ENCODE measurements at places on chromosomes 5 and 9.

DNA sequence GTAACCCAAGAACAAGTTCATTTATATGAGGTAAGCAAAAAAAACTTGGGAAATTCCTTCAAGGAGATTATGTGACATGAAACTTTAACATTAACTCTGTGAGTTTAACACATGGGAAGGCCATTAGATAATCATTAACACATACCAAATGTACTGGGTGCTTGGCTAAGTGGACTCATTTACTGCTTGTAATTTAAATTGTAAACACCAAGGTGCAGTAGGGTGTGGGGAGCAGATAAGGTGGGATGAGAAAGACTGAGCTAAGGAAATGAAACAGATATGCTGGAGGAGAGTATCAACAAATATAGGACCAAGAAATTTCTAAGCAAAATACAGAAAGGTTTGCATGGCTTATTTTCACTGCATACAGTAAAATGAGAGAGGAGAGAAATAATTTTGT is 2384.8 kb upstream of the ACO1 start:
- no peak for DNase-seq

DNA sequence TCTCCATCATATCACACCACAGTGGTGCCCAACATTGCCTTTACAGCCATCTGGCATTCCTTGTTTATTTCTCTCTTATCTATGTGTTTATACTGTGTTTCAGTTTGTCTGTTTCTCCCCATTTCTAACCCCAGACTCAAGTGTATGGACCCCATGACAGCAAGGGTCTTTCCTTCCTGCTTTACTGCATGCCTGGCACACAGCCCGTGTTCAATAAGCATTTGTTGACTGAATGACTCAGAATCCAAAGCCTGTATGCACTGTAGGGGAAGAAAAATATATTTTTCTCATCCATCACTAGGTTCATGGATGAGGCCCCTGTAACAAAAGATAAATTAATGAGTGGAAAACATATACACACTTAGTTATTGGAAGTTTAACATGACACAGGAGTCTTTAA is 190.8 kb upstream of the SEMA6A start:
- DNase-seq = no peak

DNA sequence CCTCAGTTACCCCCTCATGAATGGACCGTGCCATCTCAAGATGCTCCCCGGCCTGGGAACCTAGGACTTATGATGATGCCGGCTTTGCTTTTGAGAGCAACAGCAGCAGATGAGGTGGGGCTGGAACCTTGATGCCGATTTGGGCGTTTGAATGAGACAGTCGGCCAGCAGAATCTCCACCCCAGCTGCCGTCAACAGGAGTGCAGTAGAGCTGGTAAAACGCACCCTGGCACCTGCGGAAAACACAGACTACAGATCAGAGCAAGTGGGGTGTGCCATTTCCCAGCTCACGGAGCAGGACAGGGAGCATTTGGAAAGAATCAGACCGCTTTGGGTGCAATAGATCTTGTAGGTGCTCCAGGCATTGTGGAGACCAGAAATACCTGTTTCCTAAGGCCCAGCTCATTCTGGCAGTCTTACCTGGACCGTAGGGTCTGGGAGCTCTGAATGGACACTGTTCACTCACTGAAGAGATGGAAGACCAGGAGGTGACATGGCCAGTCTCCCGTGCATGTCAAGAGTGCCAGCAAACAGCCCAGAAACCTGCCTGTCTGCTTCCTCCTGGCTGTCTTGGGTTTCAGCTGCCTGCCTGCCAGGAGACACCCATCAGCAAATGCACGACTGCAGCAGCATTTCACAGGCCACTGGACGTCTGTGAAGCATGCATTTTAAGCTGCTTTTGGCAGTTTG is 317.7 kb upstream of the IRX4 start:
- no peak for DNase-seq

DNA sequence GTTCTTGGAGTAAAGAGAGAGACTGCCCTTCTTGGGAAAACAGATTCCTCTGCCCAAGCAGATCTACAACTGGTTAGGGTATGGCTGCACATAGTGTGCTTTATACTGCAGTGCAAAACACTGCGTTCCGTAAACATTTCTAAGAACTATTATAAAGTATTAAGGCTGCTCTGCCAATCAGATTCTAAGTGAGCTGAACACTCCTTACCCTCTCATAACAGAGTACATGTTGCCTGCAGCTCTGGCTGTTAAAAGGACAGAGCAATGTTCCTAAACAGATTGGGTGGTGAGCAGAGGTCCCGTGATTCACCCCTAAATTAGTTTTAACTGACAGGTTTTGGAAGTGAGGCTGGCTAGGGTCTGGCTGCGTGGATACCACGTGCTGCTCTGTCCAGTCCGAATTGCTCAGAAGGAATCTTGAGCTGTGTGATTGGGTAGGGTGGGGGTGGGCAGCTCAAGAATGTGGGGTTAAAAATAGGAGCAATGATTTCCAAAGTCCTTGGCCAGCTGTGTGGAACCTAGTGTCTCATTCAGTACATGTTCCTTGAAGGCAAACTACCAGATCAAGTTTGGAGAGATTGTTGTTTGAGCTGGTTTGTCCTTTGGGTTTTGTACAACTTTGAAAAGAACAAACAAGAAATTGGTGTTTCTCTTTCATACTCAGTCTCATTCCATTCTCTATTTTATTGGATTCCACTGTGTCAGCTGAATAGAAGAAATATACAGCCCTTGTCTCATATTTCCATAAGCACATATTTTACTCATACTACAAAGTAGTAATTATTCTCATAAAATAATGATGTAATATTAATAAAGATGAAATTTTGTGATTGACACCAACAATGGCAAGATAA is 497.6 kb upstream of the CD180 start:
- no peak for DNase-seq

- no peak for DNase-seq
These were observed 108.2 kb downstream of the UBE2R2 start for GRCh38 chr9:33924978-33925797.

GRCh38 chr5:143714629-143715028 is 97.3 kb upstream of the HMHB1 start:
- no peak for DNase-seq

- DNase-seq = no peak
These were observed 4.3 kb downstream of the FOXB2 start for GRCh38 chr9:77023726-77024125.

- no peak for DNase-seq
These were observed 127.3 kb upstream of the PIK3R1 start for GRCh38 chr5:68088302-68088701.

GRCh38 chr5:171127314-171127713 is 181.7 kb upstream of the TLX3 start:
- no peak for DNase-seq

GRCh38 chr9:19699756-19700155 is 89.1 kb downstream of the SLC24A2 start:
- no peak for DNase-seq

DNA sequence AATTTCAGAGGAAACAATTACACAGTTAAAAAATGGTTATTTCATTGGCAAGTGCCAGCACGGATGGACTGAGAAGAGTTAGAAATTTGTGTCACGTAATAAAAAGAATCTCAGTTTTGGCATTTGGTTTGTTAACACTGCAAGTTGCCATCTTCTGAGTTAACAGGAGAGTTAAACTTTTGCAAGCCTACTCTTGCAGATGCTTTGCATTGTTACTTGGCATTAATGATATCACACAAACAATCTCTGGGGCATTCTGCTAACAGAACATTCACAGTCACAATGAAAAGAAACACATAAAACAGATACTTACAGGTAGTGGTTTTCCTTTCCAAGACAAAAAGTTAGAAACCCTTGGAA is 647 bp downstream of the FREM1 start:
- DNase-seq = no peak

GRCh38 chr9:93261735-93262523 is 78.0 kb downstream of the WNK2 start:
- DNase-seq = no peak

DNA sequence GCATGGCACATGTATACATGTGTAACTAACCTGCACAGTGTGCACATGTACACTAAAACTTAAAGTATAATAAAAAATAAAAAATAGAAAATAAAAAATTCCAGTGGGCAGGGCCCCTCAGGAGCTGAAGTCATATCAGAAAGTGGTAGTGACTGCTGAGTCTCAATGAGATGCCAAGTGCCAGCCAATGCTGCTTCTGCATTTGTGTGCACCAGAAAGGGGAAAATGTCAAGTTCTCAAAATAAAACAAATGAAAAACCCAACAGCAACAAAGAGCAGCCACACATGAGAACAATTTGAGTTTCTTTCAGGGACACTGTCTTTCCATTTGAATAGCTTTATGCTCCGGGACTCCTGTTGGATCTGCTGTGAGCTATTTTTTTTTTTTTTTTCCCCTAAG is 117.2 kb upstream of the CCDC112 start:
- DNase-seq = no peak

- no peak for DNase-seq
These were observed 113.2 kb downstream of the EGFLAM start for GRCh38 chr5:38371596-38371995.

DNA sequence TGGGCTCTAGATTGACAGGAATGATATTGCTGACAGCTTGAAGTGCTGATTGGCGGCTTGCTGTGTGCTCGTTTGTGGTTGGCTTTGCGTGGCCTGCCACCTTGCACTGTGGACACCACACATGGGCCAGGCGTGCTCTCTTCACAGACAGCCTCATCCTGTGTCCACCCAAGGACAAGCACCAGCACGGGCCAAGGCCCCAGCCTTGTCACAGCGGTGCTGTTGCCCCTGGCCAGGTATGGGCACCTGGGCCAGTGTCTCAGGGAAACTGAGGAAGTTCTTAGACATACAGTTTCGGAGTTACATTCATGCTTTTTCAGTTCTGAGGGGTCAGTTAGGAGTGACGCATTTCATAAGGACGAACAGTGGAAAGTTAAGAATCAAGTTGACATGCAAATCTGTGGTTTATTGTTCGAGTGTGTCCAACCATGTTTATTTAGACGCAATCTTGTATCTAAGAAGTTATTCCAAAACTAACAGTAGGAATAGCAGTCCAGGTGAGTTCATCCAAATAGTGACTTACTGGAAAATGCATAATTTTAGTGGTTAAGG is 125.9 kb downstream of the EHMT1 start:
- DNase-seq = no peak

DNA sequence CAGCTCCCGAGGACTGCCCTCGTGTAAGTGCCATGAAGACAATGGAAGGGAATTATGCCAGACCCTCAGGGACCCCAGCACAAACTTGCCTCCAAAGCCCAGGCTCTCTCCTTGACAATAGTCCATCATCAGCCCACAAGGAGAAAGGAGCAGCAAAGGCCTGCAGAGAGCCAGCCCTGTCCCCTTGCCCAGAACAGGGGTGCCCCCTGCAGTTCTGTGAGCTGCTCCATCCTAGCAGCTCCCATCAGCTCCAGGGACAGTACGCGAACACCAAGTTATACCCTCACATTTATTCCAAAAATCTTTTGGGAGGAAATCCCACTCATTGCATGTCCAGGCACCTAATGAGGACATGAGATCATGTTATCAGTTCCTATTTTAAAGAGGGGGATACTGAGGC is 11.1 kb downstream of the BARX1 start:
- no peak for DNase-seq

DNA sequence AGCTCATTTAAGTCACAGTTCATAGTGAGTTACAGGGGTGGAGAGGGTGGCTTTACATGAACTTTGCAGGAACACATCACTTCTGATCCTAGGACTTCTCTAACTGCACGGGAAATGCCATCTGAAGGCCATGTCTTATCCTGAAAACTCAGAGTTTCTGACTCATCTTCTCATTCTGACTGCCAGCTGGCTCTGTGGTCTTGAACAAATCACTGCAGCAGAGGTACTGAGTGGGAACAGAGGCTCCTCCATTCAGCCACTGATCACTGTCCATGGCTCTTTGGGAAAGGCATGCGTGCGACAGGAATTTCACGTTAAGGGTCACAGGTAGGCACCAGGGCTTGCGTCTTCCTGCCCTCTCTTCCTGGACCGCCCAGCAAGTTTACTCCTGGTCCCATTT is 114.6 kb upstream of the LRRTM2 start:
- DNase-seq = no peak

DNA sequence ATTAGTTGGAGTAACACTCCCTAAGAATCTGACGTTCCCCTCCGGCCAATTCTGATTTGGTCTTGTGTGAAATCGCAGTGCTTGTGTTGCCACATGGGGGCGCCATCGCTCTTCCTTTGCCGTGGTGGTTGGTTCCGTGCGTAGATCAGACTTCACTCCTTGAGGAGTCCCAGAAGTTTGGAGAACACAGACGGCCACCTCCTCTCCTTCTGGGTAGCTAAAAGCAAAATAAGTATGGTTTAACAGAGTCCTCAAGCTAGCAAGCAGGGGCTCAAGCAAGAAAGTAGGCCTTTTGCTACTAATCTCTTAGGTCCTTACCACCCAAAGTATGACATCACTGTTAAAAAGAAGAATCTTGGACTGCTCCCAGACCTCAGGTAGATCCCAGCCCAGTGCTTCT is 59.5 kb downstream of the HSPA4 start:
- DNase-seq = peak; percentile 55

- DNase-seq = no peak
These were observed 76.3 kb downstream of the CACNA1B start for GRCh38 chr9:137953683-137954438.

DNA sequence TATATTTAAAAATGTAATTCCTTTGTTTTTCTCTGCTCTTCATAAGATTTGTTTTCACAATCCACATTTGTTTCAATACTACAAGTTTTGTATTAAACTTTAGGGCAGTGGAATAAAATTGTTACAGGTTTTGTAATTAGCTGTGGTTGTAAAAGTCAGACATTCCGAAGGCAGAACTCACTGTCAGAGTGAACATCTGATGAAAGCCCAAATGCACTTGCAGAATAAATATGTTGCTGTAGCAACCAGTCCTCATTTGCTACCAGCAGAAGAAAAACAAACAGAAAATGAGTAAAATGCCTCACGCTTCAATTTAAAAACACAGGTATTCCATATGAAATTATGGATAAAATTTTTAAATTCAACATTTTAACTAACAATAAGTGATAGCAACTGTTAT is 740.1 kb upstream of the FAM174A start:
- no peak for DNase-seq

- no peak for DNase-seq
These were observed 359.9 kb downstream of the CYLC2 start for GRCh38 chr9:103355000-103355399.

DNA sequence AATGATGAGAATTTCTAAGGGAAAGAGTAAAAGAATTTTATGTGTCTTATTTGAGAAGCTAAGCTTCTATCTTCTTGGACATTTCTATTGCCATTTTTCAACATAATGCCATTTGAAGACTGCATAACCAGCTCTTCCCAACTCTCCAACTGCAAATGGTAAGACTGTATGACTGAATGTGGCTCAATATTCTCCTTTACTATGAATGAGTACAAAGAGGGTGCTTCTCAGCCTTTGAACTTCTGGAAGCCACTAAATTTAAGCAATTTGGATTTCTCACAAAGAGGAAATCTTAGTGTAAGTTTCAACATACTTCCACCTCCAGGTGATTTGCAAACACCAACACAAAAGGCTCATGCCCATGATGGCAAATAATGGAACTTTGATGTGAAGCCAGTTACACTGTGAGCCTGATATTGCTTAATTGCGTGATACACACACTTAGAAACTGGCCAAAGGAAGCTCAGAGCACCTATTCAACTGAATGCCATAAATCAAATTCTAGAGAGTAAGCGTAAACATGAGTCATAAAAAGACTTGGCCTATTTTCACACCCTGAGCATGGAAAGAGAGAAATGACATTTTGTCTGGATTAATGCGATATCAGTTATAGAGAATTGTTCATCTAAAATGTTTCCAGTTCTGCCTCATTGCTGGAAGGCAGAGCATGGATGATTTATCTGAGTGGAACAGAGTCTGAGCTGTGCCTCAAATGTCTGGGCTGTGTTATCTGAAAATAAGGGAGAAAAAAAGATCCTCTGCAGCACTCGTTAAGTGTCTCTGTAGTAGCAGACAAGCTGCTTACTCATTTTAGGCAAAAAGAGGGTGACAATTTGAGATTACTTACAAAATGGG is 145.3 kb downstream of the PLK2 start:
- no peak for DNase-seq

- no peak for DNase-seq
These were observed 181.9 kb upstream of the HMHB1 start for GRCh38 chr5:143629871-143630659.
